NCI-H187 (cell line): ENCODE measurements at places on chromosomes 2 and 18.

- no peak for DNase-seq
Measured at GRCh38 chr18:58977801-58978200, 113.1 kb downstream of the ZNF532 start.

DNA sequence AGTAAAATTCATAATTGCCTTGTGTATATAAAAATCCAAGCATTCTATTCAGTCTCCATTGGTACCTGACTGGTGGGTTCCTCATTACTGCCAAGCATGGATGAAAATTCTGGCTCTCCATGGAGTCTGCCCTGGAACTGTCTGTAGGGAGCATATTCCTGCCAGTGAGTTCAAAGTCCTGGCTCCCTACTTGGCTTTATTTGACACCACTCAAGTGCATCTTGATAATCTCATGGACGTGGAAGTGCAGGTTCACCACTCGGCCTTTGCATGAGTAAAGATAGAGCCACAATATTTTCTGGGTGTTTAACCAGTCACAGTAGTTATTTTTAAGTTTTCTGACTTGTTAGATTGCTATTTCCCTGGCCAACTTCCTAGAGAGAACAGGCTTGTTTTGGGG, 63.5 kb downstream of the CNTNAP5 start:
- no peak for DNase-seq

- DNase-seq: no peak
Measured at GRCh38 chr2:232898592-232899543, 28.8 kb downstream of the SNORC start.

DNA sequence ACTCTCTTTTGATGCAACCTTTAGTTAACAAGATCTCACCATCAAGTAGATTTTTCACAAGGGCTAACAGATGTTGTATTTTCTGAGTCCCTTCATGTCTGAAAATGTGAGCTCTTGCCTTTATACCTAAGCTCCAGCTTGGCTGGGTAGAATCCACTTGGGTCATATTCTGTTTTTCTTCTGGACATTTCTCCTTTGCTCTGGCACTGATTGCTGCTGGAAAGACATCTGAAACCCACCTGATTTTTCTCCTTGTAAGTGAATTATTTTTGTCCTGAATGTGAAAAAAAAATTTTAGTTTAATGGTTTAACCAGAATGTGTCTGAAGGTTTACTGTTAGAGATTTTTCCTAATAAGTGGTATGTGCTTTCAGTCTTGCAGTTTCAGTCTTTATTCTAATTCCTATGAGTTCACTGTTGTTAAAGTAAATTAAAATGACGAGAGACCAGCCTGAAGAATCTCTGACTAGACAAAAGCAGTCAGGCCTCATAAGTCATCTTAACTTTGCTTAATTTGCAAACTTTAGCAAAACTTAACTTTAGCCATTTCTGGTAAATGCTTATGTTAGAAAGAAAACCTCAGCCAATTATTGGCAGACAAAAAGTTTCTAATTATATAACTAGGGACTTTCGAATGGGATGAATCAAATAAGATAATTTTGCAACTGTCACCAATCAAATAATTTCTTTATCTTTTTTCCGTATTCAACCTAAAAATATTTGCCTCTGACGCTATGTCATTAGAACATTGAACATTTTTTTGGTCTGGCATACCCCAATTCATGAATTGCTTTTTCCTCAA, 70.8 kb downstream of the ACAA2 start:
- DNase-seq: no peak

DNA sequence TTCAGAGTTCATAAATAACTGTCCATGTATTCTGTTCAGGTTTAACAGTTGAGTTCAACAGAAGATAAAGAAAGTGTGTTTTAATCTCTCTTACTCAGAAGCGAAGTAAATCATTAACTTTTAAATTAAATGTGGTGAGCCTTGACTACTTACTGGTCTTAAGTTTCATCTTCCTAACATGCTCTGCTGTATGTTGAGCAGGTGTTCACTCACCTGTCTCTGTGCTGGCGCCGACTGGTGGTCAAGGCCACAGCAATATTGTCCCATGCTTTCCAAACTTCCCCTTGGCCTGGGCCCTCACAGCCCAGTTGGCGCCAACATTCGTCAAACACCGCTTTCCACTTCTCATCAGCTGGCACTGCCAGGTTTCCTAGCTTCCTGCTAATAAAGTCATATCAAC, 17.0 kb upstream of the MPP4 start:
- no peak for DNase-seq

- DNase-seq: no peak
Measured at GRCh38 chr2:201148434-201148990, 32.5 kb downstream of the CFLAR start.

- DNase-seq: no peak
Measured at GRCh38 chr2:151157000-151157735, 104.5 kb downstream of the RBM43 start.

DNA sequence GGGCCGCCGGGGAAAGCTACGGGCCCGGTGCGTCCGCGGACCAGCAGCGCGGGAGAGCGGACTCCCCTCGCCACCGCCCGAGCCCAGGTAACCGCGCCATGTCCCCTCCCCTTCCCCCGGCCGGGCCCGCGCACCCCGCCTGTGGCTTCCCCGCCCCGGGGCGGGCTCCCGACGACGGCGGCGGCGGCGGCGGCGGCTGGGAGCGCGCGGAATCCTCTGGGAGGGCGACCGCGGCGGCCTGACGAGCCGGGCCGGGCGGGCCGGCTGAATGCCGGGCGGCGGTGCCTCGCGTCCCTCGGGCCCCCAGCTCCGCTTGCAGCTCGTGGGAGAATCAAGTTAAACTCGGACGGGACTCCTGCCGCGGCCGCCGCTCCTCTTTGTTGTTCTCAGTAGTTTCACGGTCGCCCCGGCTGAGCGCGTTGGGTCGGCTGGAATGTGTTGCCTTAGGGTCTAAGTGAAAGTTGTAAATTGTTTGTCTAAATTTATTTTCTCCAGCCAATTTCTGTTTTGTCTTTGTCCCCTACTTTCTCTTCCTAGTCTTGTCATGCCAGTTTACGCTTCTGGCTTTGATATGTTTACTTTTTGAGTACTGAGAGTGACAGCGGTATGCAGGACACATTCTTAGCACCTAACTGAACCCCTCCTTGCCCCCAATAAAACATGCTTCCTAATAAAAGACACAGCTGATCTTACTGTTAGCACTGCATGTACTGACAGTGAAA, 685 bp downstream of the SMAD4 start:
- no peak for DNase-seq

DNA sequence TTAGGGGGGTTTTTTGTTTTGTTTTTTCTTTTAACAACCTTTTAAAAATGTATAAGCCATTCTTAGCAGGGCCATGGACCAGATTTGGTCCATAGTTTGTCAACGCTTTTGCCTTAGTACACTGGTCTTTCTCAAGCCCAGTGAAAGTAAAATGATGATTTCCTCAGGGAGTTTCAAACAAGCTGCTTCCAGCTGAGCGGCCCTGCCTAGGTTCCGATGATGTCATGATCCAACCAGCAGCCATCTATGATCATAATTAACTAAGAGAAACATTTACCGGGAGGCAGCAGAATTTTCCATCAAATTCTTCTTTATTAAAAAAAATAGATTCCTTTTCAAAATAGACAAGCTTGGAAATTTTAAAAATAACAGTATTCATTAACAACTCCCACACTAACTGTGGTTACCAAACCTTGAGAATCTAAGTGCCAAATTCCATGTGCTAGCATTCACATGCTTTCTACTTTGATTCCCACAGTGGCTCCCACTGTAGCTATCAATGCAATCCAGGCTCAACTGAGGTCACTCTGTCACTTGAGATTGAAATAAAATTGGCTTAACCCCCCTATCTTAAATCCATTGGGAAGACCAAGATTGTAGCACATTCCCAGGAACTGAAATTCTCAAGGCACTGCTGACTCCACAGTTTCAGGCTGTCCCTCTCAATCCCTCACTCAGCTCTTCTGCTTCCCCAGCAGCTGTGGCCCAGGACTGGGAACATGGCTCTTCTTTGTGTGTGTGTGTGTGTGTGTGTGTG, 148.9 kb downstream of the RNF152 start:
- DNase-seq: no peak

DNA sequence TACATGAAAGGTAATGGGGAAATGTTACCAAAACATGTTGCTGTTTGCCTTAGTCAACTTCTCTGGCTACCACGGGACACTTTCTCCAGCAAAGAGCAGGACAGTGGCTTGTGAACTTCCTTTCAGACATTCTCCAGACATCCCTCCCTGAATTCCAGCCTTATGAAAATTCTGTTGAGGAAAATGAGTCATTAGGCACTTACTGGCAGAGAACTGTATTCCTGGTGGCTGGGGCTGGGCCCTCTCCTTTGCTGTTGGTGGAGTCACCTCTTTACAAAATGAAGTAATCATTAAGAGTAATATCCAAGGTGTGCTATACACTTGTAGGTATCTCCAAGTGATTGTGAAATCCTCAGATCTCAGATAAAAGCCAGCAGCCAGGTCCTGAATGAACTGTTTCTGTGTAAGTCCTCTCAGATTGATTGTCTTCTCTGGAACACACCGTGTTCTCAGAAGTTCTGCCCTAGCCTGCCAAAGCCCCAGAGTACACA, 1.3 kb upstream of the FAP start:
- DNase-seq: no peak

DNA sequence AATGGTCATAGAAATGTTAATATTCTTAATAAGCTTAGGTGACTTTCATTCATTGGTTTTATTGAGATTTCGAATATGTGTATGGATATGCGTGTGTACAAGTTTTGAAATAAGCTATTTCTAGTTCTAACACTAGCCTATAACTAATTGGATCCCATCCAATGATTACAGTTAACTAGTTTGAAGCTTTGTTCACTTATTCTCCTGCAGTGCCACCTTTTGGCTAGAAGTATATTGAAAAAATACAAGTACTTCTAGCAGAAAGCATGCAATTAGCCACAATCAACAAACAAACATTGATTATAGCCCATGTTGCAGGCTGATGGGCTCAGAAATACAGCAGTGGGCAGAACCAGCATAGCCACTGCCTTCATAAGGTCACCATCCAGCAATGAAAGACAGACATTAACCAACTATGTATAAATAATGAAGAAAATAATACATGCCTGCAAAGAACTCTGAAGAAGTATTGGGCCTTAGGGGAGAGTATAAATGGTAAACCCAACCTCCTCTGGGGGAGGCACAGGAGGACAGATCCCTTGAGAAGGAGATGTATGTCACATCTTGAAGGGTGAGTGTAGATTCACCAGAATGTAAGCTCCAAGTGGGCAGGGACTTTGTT, 5.1 kb upstream of the PIEZO2 start:
- no peak for DNase-seq

DNA sequence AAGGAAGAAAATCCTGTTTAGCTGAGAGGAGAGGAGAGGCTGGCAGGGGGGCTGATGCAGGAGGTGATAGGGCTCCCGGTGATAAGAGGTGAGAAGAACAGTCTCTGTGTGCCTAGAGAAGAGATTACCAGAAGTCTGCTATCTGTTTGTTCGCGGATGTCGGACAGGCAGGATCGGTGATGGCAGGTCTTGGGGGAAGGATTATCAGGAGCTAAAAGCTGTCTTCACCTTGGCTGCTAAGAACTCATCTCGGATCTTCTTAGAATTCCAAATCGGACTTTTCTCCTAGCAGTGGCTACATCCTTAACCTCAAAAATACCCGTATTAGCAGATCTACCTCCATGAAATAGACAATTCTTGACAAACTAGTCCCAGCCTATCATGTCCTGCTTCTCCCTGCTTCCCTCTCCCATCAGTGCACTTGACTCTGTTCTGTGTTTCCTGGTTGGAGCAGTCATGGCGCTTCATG, 282.1 kb upstream of the TRIB2 start:
- DNase-seq: no peak

GRCh38 chr2:180871649-180872048, 108.8 kb upstream of the UBE2E3 start:
- DNase-seq: no peak

GRCh38 chr2:53668624-53669026, 99.0 kb upstream of the CHAC2 start:
- DNase-seq: no peak

DNA sequence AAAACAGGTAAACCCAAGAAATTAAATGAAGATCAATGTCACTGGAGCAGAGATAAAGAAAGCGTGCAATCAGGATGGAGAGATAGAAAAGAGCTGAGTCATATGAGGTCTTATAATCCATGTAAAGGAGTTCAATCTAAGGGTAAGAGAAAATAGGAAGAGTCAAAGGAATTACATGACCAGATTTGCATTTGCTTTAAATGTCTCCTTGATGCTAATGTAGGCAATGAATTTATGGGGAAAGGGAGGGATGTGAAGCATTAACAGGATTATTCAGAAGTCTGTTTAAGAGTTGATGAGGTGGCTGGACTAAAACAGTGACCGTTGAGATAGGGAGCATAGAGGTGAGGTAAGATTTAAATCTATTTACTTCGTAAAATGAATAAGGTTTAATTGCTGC, 623.1 kb downstream of the MBD2 start:
- no peak for DNase-seq

GRCh38 chr2:24542269-24542872, 51.3 kb downstream of the NCOA1 start:
- DNase-seq: no peak

GRCh38 chr2:164642946-164643555, 21.8 kb upstream of the GRB14 start:
- no peak for DNase-seq

- no peak for DNase-seq
Measured at GRCh38 chr2:9765611-9766531, 77.4 kb upstream of the TAF1B start.

DNA sequence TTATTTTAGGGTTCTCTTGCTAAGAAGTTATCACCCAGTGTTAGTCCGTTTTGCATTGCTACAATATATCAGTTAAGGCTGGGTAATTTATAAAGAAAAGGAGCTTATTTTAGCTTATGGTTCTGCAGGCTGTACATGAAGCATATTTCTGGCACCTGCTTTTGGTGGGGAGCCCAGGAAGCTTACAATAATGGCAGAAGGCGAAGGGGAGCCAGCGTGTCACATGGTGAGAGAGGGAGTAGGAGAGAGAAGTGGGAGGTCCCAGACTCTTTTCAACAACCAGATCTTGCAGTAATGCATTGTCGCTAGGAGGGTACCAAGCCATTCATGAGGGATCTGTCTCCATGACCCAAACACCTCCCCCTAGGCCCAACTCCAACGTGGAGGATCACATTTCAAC, 688.8 kb upstream of the PIK3C3 start:
- no peak for DNase-seq

- no peak for DNase-seq
Measured at GRCh38 chr18:2979871-2980790, 32.8 kb downstream of the LPIN2 start.

- no peak for DNase-seq
Measured at GRCh38 chr2:239926587-239927232, 98.4 kb downstream of the NDUFA10 start.

DNA sequence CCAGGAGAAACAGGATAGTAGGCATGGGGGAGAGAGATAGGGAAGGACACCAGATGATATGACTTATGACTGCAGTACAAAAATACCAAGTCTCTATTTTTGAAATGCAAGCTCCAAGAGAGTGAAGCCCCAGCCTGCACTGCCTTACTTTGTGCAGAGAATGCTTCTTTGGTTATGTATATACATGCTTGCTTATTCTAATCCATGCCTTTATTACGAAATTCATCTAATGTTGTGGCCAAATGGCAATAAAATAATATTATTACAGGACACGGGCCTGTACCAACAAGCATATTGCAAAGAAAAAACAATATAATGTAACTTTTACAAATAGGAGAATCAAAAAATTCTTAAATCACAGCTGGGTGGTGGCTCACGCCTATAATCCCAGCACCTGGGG, 110.8 kb downstream of the BCL11A start:
- no peak for DNase-seq
